ENCODE measurements at places on chromosomes 12 and 14.

GRCh38 chr14:88430976-88431375 lies 45.5 kb downstream of the SPATA7 start:
- no peak for DNase-seq

- no peak for DNase-seq
Observed at GRCh38 chr12:91947459-91947858, 198.2 kb downstream of the BTG1 start.

GRCh38 chr12:63362791-63363190 lies 211.8 kb upstream of the AVPR1A start:
- no peak for DNase-seq

DNA sequence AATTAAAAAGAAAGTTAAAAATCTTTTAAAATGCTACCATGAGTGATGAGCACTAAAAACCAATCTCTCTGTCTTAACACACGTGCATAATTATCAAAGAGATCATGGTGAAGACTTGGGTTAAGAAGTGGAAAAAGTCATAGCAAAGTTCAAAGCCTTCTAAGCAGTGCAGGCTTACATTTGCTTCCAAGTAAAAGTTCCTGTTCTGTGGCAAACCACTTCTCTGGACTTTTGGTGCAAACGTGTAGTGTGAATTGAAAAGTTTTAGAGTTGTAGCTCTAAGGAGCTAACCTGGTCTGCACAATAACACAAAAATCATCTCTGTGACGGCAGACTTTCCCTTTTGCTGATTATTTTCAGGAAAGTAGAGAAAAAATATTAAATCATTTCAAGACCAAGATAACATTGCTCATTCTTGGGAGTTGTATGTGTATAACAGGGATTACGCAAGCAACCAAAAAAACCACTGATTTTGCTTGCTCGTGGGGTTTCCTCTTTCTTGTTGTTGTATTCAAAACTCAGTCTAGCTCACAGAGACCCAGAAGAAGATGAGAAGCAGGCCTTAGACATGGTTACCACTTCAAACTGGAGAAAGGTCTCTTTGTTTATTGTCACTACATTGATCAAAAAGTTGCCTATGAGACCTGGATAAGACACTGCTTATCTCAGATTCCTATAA lies 2.3 kb upstream of the GLIPR1 start:
- no peak for DNase-seq

- DNase-seq: no peak
Observed at GRCh38 chr12:2008677-2009076, 4.4 kb upstream of the DCP1B start.

DNA sequence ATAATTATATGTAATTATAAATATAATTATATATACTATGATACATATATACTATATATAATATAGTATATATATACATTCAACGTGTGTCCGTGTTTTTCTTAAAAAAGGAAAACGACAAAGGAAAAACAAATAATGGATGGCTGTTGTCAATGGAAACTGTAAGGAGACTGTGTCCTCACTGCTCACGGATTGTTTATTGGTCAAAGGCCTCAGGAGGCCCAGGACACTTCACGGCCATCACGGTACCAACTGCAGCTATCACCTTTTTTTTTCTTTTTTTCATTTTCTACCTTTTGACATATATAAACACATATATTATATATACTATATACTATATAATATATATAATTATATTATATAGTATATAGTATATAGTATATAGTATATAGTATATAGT lies 113.4 kb downstream of the SPTSSA start:
- no peak for DNase-seq

- no peak for DNase-seq
Observed at GRCh38 chr12:15427913-15428312, 105.6 kb downstream of the PTPRO start.

DNA sequence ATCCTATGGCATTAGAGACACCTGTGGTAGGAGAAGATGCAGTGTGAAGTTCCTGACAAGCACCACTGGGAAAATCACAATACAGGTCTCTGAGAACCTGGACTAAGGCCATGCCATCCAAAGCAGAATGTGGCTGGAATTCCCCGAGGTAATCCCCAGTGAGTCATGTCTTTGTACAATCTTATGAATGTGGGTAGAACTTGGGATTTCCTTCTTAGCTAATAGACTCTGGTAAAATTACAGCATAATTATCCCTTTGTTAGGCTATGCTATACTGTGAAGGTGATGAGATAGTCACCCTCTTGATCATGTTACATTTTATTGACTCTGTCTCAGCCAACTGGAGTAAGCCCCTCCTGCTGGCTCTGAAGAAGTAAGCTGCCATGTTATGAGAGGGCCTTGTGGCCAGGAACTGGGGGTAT lies 224.3 kb upstream of the DCN start:
- no peak for DNase-seq

DNA sequence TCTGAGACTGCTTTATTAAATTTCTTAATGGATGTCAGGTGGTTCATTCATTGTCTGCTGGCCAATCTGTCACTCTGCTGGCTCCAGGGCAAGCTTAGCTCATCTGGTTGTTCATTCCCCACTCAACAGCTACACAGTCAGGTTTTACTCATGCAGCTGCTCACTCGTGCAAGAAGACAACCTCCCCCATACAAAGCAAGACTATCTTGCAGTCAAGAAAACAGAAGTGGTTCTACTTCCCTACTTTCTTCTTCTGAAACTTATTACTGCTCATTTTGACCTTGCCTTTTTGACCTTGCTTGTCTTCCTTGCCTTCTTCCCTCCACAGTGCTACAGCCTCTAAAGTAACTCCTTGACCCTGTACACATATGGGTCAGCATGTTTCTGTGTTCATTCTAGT lies 277.9 kb downstream of the SSPN start:
- DNase-seq: no peak

- DNase-seq: no peak
Observed at GRCh38 chr14:102390064-102390855, 27.5 kb downstream of the TECPR2 start.

DNA sequence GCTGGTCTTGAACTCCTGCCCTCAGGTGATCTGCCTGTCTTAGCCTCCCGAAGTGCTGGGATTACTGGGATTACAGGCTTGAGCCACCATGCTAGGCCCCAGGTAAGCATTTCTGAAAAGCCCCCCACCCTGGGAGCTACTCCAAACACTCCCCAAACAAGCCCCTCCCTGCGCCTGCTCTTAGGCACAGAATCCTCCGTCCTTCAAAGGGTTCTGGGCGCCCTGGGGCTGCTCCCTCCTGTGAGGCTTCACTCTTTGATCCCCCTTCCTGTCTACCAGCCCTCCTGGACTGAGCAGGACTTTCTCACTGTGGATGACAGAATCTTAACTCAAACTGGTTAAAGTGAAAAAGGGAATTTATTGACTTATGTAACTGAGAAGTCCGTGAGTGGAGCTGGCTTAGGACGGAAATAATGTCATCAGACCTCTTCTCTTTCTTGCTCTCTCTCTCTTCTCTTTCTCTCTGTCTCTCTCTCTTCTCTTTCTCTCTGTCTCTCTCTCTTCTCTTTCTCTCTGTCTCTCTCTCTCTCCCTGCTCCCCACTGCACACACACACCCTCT lies 66.9 kb upstream of the CLMN start:
- no peak for DNase-seq

GRCh38 chr14:61064210-61064609 lies 83.2 kb downstream of the SLC38A6 start:
- no peak for DNase-seq

DNA sequence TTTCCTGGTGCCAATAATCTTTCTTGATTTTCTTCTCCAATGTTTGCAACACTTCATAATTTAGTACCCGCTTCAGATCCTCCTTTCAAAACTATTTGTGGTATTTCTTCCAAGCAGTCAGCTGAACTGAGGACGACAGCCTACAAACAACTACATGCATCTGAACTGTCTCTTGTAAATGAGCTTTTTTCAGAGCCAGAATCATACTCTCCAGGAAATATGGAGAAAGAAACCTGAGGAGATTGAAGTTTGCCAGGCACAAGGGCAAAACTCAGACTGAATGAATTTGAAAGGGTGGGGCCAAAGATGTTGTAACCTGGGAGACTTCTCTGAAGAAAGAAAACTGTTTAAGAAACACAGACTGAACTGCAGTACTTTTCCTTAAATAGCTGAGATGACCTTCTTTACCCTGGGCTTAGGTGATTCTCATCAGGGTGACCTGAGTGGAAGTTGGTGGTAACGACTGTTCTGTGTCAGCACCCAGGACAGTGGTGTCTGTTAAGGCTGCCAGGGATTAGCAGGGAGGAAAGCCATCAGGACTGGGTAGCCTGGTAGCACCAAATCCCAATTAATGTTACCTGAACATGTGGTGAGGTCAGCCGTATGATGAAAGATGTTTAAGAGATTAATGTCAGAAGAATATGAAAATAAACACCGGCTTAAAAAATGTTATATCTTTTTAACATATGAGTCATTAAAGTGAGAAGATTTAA lies 95.0 kb downstream of the TGFB3 start:
- no peak for DNase-seq

- DNase-seq: no peak
Observed at GRCh38 chr14:39967885-39968284, 535.7 kb upstream of the FBXO33 start.

DNA sequence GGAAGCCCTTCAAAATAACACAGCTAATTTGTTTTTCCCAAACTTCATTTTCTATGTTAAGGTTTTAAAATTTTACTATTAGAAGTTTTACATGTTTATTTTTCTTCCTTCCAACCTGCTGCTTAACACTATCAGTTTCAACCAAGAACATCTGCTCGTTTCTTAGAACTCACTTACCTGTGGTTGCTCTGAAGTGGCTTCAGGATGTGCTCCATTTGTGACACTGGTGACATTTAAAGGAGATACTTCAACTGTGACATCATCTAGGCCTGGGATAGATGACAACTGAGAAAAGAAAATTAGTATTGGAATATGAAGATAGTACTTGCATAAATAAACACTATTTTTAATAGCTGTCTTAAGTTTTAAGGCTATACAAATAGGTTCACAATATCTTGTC lies 17.9 kb downstream of the WASHC3 start:
- DNase-seq: no peak

DNA sequence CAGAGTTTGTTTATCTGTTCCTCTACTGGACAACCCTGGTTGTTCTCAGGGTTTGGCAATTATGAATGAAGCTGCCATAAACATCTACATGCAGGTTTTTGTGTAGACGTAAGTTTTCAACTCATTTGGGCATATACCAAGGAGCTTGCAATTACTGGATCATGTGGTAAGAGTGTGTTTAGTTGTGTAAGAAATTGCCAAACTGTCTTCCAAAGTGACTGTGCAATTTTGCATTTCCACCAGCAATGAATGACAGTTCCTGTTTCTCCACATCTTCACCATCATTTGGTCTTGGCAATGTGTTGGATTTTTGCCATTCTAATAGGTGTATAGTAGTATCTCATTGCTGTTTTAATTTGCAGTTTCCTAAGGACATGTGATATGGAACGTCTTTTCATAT lies 39.8 kb upstream of the FBXO33 start:
- DNase-seq: no peak

DNA sequence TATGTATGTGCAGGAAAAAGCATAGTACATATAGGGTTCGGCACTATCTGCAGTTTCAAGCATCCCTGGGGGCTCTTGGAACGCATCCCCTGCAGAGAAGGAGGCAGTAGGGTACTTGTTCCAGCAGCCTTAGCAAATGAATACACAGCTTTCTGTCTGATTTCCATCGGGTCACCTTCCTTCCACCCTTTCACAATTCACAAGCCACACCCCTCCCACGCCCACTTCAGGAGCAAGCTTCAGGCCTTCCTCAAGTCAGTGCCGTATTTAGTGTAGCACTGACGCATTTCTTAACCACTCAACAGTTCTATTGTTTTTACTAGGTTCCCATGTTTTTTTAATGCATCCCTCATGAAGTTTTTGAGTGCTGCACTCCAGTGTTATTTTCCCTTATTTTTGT lies 64.2 kb downstream of the CLMN start:
- DNase-seq: no peak

GRCh38 chr12:10385166-10385613 lies 4.7 kb downstream of the KLRK1 start:
- DNase-seq: no peak

DNA sequence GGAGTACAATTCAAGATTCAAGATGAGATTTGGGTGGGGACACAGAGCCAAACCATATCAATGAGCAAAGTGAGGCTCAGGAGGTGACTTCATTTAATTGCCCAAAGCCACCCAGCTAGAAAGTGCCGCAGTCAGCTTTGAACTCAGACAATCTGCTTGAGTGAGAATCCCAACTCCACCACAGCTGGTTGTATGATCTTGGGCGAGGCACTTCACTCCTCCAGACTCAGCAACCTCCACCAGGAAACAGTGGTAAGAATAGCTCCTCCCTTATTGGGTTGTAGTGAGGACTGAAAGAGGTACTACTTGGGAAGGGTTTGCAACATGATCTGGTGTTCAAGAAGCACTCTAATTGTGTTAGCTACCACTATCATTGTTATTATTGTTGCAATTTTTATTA lies 129.2 kb upstream of the RFLNA start:
- no peak for DNase-seq

GRCh38 chr14:63046339-63047268 lies 1.3 kb upstream of the KCNH5 start:
- no peak for DNase-seq

DNA sequence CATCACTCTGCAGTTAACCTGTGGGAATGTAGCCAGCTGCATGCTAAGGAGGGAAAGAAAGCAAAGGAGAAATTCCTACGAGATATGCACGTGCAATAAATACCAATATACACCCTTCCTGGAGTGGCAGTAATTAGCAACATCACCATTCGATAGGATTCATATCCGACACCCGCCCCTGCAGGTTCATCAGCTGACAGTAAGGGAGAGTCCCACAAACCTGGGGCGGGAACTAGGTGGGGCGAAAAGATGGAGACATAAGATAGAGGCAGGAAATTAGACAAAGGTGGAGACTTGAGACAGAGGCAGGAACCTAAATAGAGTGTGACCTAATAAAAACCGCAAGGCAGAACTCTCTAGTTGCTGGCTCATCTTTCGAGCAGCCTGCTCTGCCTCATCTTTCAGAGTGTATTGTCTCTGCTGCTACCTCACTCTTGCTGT lies 51.6 kb downstream of the PLEKHG3 start:
- DNase-seq: no peak

DNA sequence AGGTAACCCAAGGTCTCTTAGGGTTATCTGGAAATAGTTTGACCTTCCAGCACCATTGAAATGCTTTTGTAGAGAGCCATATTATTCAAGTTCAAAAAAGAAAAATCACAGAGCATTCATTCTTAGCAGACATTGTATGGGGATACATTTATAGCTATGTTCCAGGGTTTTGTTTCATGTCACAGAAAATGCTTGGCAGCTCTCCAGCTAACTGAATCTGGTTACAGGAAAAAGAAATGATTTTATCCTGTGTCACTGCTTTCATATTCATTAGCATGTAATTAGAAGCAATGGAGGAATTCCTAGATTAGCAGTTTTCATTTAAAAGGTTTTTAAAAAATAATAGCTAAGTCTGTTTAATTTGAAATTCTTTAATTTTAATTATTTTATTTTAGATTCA lies 78.9 kb downstream of the SNAPC1 start:
- DNase-seq: no peak

DNA sequence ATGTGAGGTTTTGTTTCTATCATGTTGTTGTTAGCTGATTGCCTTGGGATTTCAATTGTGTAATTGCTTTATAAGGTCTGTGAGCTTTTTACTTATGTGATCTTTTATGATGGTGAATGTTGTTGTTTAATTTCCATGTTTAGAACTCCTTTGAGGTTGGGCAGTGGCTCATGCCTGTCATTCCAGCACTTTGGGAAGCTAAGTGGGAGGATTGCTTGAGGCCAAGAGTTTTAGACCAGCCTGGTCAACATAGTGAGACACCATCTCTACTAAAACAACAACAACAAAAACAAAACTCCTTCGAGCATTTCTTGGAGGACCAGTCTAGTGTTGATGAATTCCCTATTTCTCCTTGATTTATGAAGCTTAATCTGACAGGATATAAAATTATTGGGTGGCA lies 102.1 kb upstream of the PMCH start:
- DNase-seq: no peak

- DNase-seq: no peak
Observed at GRCh38 chr14:61218157-61218556, 63.0 kb downstream of the TMEM30B start.
